ENCODE measurements at places on chromosomes 5 and 9.
A peak's percentile ranks its signal among the peaks of the same experiment; 100 is the strongest.

DNA sequence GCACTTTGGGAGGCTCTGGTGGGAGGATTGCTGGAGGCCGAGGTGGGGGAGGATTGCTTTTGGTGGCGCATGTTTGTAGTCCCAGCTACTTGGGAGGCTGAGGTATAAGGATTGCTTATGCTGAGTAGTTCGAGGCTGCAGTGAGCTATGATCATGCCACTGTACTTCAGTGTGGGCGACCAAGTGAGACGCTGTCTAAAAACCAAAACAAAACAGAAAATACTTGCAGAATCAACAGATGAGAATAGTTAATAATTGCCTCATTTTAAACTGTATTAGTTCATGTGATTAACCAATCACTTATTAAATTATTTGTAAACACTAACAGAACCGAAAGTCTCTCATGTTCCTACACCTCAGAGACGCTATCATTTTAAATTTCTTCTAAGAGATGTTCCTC is 118.1 kb downstream of the CCDC171 start:
- DNase-seq = no peak

DNA sequence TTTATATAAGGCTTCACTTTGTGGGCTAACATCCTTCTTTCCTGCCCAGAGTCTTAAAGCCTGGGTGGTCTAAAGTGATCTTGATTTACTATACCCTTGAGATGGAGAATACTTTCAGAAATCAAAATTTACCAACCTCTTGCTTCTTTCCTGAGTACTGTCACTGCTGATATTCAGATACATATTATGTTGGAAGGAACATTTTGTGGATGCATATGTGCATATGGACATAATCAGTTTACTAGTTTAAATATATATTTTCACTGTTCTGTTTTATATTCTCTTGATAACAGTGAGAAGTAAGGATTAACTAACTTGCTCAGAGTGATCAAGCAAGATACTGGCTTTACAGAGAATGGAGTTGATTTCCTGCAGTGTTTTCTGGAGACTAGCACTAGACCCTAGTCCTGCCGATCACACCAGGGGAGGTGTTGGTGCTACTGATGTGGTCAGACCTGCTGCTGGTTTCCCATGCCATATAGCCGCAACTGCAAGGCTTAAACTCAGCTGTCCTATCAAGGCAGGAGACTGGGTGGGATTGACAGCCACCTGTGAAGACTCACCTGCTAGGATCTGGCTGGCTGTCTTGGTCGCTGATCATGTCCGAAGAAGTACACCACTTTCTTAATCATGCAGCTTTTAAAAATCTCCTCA is 57.6 kb downstream of the SLF1 start:
- no peak for DNase-seq

GRCh38 chr5:15798006-15798405 is 298.0 kb downstream of the FBXL7 start:
- DNase-seq = no peak

GRCh38 chr9:95134457-95134881 is 183.0 kb downstream of the FANCC start:
- no peak for DNase-seq

GRCh38 chr9:36341936-36342577 is 58.0 kb downstream of the RNF38 start:
- DNase-seq = no peak

DNA sequence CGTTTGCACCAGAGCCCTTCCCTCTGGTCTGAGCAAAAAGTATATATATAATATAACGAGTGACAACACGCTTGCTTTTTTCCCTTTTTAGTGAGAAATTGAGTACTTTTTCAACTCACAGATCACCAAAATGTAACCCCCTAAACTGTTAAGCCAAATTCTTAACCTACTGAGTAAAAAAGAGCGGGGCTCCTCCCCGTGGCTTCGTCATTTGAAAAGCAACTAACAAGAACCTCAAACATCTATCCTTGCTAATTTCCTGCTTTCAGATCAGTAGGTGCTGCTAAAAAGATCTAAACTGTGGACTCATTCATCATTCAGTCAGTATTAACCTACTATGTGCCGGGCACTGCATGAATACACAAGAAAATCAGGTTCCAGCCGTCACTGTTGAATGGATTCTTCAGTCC is 1.0 kb upstream of the PTBP3 start:
- DNase-seq = peak; percentile 25

GRCh38 chr5:180104168-180104530 is 32.6 kb upstream of the RNF130 start:
- DNase-seq = no peak

DNA sequence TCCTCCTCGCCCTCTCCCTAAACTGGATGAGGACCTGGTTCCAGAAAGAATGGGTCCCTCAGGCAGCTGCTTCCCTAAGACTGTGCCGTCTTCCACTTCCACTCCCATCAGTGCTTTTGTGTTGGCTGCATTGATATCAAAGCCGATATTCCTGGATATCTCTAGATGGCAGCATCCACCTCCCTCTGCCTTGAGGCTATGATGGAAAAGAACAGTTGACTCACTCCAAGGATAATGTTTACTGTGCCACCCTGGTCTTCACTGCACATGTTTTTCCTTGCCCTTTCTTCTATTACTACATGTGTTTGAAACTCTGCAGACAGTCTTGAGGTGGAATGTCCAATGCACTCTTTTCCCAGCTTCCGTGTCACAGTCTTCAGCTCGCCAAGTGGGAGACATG is 211.6 kb downstream of the MAST4 start:
- no peak for DNase-seq

DNA sequence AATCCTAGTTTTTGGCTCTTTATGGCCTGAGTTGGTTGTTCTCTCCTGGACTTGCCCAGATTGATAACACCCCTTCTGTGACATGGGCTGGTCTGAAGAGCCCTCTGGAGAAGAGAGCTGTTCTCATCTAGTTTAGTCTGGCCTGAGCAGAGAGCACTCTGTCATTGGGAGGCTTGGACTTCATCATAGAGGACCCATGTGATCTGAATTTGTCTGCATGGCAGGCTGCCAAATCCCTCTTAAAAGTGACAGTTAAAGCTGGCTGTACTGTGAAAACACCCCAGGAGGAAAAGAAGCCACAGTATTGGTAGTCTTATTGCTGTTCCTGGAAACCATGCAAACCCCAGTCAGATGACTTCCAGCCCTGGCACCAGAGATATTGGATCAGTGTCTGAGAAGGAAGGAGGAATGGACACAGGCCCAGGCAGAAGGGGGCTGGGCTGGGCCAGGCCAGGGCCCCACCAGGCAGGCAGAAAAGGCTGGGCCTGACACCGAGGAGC is 3.7 kb upstream of the WDR31 start:
- DNase-seq = no peak

GRCh38 chr5:65327582-65327981 is 154.1 kb downstream of the ADAMTS6 start:
- DNase-seq = no peak

- no peak for DNase-seq
Observed at GRCh38 chr5:125883223-125883622, 540.0 kb upstream of the GRAMD2B start.

DNA sequence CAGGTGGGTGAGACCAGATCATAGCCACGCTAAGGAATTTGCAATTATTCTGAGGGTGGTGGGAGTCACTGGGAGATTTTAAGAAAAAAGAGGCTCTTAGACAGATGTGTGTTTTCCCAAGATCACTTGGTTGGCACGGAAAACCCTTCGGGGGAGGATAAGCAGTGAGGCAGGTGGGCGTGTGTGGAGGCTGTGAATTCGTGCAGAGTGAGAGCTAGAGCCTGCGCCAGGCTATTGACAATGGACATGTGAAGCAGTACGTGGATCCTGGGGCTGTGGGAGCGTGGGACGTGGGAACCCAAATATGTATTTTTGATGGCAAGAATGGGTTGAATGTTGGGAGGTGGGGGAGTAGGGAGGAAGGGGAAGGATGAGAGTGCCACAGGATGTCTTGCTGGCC is 19.4 kb downstream of the MVB12B start:
- DNase-seq = no peak

- DNase-seq = no peak
Observed at GRCh38 chr5:150402901-150403342, 9.8 kb downstream of the CD74 start.

- no peak for DNase-seq
Observed at GRCh38 chr9:18611971-18612370, 138.0 kb downstream of the ADAMTSL1 start.

DNA sequence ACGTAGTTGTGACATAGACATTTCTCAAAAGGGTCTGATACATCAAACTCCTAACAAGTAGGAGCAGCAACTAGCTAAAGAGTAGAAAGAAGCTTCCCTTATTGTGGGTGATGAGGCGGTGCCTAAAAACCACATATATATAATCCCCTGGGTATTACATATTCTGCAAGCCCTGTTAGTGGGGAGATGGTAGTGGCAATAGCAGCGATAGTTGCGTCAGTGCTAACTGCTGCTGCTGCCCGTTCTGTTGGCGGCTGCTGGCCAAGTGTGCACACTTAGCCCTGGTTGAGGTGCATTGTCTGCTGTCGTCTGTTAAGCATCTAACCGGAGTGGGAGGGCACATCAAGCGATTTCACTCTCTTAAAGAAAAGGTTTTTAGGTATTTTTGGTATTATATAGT is 35.8 kb downstream of the VLDLR start:
- DNase-seq = no peak

- DNase-seq = no peak
Observed at GRCh38 chr9:22683700-22684075, 237.1 kb downstream of the DMRTA1 start.

DNA sequence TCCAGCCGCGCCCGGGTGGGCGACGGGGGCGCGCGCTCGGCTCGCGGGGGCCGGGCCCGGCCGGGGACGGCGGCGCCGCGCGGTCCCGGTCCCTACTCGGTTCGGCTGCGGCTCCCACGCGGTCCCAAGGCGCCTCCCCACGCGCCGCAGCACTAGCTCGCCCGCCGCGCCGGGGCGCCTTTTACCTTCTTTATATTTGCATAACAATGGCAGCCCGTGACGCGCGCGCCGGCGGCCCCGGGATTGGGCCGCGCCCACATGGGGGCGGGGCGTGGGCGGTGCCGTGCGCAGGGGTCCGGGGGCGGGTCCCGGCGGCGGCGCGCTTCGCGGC is at the start of gene NRARP:
NRARP (minus strand) TSS at position 154 of the 331 bp plus-strand sequence. CDS start 343 bp downstream, outside the sequence.
- DNase-seq = peak; percentile 88

- DNase-seq = no peak
Observed at GRCh38 chr5:10653751-10654400, 90.0 kb downstream of the ANKRD33B start.

DNA sequence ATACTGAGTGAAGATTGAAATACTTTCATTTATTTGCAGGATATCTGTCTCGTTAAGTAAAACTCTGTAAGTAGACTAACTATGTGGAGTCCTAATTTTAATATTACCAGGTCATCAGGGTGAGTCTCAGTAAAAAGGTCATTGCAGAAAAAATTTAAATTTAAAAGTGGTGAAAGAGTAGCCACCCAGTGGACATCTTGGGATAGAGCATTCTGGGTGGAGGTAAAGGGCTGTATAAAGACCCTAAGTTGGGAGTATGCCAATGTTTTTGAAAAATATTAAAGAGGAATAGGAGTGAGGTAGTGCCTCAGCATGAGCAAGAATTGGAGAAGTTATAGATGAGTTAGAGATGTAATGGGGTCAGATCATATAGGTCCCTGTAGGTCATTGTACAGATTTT is 145.5 kb downstream of the HMHB1 start:
- no peak for DNase-seq

- no peak for DNase-seq
Observed at GRCh38 chr9:99375481-99375880, 153.4 kb downstream of the SEC61B start.

- DNase-seq = no peak
Observed at GRCh38 chr9:2145746-2146145, 130.6 kb downstream of the SMARCA2 start.

DNA sequence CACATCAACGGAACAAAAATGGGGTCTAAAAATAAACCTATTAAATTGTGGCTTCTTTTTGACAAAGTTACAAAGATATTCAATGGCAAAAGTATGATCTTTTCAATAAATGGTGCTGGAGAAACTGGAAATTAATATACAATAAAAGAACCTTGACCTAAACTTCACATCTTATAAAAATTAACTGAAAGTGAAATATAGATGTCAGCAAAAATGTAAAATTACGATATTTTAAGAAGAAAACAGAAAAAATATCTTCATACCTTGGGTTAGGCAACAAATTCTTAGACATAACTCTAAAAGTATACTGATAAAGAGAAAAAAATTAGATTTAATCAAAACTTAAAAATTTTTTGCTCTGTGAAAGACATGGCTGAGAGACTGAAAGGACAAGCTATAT is 1909.5 kb upstream of the CDH9 start:
- no peak for DNase-seq

- DNase-seq = no peak
Observed at GRCh38 chr5:159071382-159071781, 28.3 kb downstream of the EBF1 start.

DNA sequence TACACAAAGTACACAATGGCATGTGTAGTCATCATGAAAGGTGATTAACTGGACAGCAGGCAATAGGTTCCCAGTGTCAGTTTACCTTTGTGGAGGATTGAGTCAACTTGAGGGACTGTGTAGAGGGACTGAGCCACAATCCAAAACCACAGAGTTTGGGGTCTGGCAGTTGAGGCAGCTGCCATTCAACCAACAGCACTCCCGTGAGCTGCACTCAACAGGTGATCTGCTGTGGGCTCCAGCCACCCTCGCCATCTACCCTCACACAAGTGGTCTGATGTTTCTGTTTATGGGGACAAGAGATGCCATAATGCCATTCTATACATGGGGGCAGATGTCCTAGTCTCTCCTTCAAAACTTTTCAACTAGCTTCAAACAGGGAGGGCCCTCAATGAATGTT is 2.9 kb upstream of the DELE1 start:
- DNase-seq = no peak

DNA sequence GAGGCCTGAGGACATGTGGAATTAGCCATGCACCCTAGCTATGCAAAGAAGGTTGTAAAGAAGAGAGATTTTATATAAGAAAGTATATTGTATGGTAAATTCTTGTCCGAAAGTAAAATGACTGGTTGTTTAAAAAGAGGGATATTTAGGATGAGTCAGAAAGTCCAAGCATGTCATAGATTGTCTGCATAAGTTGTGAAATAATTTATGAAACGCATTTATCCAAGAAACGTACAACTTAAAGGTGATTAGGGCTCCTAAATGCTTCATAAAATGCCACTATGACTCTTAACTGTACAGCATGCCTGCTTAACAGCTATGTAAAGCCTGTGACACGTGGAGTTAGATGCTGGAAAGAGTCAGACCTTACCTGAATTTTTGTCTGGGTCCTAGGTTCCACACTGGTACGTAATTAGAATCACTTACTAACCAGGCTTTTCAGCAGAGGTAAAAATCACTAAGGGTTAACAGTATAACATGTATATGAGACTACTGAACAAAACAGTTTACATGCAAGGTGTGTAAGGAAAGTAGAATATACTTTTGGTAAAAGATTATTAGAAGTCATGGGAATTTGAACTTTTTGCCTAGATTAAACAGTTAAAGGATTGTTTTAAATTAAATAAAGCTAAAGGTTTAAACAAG is 37.0 kb upstream of the ARL15 start:
- no peak for DNase-seq
